ENCODE measurements at places on chromosomes 2 and 18.
A peak's percentile ranks its signal among the peaks of the same experiment; 100 is the strongest.

DNA sequence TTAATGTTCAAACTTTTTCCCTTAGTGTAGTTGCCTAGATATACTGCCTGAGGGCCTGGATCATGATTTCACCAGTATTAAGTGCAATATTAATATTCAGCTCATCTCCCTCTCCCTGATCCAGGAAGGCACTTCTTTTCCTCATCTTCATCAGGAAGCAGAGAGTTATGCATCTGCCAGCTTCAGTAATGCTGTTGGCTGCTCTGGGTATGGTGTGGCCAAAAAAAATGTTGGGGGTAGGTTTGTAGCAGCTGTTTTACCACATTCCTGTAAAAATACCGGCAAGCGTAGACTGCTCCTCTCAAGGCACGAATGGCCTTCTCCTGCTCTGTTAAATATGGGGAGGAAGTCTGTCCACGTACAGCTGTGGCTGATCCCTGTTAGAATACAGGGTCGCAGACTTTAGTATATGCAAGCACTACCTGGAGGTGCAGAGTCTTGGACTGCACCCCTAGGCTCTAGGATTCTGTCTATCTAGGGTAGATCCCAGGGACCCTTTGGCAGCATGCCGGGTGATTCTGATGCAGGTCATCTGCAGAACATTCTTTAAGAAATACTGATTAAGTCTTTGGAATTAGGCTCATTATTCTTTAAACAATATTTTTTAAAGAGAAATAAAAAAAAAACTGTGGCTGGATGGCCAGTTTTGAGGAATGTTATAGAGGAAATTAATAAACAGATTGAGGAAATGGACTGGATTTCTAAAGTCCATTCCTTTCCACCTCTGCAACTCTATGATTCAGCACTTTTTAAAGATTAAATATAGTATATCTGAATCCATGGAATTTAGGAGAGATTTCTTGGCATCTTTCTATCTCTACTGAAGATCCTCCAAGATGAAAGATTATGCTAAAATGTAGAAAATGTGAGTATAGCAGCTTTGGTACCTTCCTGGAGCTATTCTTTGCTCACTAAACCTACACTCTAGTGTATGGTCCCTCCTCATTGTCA lies 21.0 kb upstream of the GLS start:
- DNase-seq = no peak

GRCh38 chr2:136052369-136053362 lies 65.3 kb downstream of the CXCR4 start:
- DNase-seq = no peak

DNA sequence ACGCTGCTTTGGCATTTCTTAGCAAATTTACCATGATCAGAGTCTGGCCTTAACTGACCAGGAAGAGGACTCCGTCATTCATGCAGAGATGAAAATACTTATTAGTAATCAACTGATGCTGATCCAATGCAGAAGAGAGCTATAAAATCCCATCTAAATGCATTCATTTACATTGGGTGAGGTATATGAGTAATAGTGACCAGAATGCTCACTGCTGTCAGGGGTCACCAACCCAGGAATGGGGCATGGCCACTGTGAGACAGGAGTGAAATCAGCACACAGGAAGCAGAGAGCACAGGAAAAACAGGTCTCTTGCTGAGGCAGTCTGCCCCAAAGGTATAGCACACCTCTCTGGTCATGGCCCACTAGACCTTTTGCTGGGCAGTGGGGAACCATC lies 68.1 kb upstream of the TMEM247 start:
- no peak for DNase-seq

- peak; percentile 66 for DNase-seq
Measured at GRCh38 chr2:23658466-23658942, 268.4 kb downstream of the ATAD2B start.

DNA sequence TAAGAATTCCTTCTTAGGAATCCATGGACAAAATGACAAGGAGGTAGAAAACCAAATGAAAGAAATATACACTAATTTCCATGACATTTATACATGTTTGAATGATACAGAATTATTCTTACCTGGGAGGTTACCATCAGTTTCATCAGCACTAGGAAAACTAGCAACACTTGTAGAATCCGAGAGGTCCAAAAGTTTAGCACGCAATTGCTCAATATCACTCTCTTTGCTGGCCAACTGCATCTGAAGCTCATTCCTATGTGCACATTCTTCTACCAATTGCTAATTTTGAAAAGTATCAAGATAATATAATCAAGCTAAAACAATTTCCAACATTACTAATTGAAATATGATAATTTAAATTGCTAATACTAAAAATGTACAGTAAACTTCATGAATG lies 144.8 kb downstream of the ROCK1 start:
- DNase-seq = no peak

DNA sequence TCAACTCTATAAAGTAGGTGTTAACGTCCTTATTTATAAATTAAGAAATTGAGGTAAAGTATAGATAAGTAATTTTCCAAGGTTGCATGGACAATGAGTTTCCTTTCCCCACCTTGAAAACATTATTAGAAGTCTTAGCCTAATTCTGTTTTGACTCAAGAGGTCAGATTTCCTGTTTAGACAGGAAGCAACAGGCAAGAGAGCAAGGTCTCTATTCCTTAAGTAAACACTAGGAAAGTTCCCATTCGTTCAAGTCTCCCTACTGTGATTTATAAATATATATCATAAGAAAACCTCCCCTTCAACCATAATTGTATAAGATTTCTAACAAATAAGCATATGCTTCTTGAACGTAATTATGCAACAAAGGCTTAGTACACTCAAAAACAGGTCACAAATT lies 40.3 kb downstream of the CLASP1 start:
- no peak for DNase-seq

DNA sequence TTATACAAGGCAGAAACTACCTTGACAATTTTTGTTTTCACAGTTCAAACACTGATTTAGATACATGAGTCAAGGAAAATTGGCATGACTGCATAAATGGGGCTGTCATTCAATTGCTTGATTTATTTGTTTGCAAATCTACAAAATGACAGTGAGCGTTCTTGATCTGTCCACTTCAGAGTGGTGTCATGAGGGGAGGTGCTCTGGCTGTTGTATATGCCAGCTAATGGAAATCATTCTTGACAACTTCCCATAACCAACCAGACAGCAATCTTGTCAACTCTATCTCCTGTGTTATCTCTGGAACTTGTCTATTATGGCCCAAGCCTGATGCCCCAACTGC lies 120.6 kb upstream of the UGP2 start:
- no peak for DNase-seq

- DNase-seq = peak; percentile 67
Measured at GRCh38 chr18:62566199-62566598, 43.4 kb downstream of the ZCCHC2 start.

DNA sequence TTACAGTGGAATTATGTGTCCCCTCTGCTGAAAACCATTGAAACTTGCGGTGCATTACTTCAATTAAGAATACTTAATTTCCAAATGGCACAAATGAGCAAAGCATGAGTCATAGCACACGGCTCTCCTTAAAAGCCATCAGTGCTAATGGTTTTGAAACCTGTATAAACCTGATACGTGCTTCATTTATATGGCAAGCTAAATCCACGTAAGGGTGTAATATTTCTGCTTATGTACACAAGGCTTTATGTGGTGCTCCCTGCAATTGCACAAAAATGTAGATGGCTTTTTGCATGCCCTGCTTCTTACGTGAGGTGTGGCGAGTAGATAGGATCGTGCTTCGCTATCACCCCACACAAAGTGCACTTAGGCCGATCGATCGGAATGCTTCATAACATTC lies 840.9 kb downstream of the GALR1 start:
- no peak for DNase-seq

DNA sequence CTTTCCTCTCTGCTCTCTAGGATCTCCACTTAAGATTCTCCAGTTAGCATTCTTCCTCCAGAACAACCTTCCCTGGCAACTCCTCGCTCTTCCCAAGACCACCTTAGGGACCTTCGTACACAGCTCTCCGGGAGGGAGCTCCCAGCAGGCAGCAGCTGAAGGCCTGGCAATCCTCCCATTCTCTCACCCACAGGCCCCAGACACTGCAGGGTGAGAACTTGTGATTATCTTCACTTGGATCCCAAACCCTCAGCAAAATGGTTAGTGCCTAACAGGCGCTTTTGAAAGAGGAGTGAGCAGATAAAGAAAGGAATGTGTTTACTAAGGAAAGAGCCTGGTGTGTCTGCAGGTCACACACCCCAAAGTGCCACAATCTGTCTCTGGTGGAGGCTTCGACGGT lies 83.8 kb upstream of the SNTG2 start:
- no peak for DNase-seq

- DNase-seq = no peak
Measured at GRCh38 chr2:43840965-43841364, 2.2 kb downstream of the ABCG8 start.

GRCh38 chr2:207071820-207072219 lies 93.9 kb downstream of the KLF7 start:
- no peak for DNase-seq

DNA sequence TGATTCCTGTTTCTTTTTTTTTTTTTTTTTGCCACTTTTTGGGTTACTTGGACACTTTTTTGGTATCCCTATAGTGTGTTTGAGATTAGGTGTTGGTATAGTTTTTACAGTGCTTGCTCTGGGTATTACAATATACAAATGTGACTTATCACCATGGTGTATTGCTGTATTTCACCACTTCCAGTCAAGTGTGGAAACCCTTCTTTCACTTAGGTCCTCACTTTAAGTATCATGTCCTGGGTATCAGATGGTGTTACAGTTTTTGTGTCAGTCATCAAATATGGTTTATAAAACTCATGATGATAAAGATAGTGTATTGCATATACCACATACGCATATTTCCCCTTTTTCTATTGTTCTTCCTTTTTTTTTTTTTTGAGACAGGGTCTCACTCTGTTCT lies 1.8 kb downstream of the ATP9B start:
- peak; percentile 91 for DNase-seq

GRCh38 chr2:70516596-70516995 lies 37.0 kb downstream of the TGFA start:
- DNase-seq = peak; percentile 95

DNA sequence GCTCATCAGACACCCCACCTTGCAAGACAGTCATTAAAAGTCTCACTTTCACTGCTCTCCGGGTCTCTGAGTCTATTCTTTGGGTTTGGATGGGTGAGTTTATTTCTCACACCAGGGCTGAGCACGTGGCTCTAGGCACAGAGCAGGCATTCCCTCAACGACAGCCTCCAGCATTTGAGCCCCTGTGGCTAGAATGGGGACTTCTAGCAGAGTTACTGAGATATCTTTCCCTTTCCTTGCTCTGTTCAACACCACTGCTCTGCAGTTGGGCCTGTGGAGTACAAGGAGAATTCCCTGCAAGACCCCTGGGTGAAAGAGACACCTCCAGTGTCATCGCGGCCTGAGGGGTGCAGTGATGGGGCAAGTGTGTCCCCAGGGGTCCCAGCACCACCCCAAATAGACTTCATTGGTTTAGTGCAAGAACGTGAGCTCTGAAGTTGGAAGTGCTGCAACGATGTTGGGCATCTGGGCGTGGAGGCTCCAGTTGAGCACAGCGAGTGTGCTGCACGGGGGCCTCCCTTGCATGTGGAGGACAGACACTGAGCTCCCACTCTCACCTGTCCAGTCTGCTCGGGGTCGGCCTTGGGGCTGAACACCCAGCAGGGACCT lies 184.1 kb upstream of the HS6ST1 start:
- DNase-seq = no peak

DNA sequence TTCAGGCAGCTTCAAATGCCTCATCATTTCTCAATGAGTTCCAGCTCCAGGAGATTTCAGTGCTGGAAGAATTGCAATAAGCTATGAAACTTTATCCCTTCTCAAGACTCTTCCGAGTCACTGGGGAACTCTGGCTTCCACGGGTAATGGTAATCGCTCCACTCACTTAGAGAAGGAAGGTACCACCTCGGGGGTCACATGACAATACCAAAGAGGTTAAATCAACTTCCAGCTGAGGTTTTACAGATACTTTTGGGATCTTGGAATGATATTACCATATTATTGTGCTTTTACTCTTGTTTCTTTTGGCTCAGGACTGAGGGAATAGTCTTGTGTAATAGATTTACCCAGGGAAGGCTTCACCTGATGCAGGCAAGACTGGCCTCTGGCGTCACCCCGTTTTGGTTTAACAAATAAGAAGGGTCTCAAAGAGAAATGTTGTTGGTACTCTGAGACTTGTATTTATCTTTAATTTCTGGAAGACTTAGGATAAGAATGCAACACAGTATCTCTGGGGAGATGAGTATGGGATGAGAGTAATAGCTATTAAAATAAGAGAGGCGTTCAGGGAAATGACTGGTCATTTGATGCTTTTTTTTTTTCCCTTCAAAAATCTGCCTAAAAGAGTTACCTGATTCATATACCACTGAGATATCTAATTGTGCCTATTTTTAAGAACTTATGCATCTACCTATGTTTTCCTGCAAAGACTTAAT lies 316.9 kb upstream of the ZEB2 start:
- no peak for DNase-seq

- DNase-seq = peak; percentile 55
Measured at GRCh38 chr2:69798290-69798908, 31.1 kb upstream of the GMCL1 start.

- DNase-seq = no peak
Measured at GRCh38 chr18:48837676-48838075, 113.1 kb downstream of the SMAD7 start.

- no peak for DNase-seq
Measured at GRCh38 chr2:203648273-203648672, 58.2 kb upstream of the CD28 start.

GRCh38 chr18:79587226-79587741 lies 92.3 kb upstream of the CTDP1 start:
- DNase-seq = no peak

DNA sequence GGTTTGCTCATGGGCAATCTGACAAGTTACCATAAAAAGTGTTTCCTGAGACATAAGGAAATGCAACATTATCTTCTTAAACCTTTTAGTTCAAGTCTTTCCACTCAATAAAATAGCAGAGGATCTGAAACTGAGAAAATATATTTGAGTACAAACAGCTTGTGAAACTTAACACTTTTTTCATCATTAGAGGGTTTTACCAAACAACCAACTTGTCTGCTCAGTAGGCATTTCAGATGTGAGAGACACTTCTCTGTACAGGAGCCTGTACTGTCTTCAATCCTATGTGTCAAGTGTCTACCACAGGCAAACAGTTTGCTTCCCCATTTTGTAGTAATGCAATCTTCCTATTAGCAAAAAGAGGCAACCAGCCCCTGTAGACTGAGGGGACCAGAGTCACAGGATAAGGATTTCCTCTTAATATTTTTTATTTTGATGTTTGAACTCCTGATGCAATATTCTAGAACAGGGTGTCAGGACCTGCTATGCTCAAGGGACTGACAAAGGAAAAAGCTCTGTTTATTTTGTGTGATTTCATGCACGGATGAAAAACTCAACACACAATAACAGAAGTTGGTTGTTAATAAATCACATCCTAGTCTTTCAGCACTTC lies 159.1 kb upstream of the LHCGR start:
- no peak for DNase-seq

GRCh38 chr2:145199827-145200706 lies 680.1 kb upstream of the ZEB2 start:
- no peak for DNase-seq

GRCh38 chr2:42096869-42097591 lies 49.2 kb downstream of the PKDCC start:
- no peak for DNase-seq

Measured in suppressor macrophage treated with lipopolysaccharide for 4 hours (primary cell).